ENCODE measurements at places on chromosomes 1 and 21. TPM values are rescaled to one million over a fixed set of nuclear protein-coding genes. Genes with fewer than 3 reads are reported as not detected.

REN gene
- under 0.01 TPM for total RNA-seq

DMBX1 gene
- total RNA-seq, result not detected

OR2L5 gene
- total RNA-seq, result not detected

KLF17 gene
- not detected for total RNA-seq

TNFSF4 gene
- total RNA-seq, result 1.4 TPM

SGIP1 gene
- total RNA-seq, result not detected

OR2T11 gene
- not detected for total RNA-seq

OLIG2 gene
- total RNA-seq, result not detected

RIPK4 gene
- total RNA-seq, result 28.0 TPM

ACOT11 gene
- total RNA-seq, result 12.6 TPM

LINGO4 gene
- not detected for total RNA-seq

CHODL gene
- under 0.01 TPM for total RNA-seq

CFHR2 gene
- total RNA-seq, result not detected

C1orf50 gene
- 4.4 TPM for total RNA-seq

ARMH1 gene
- 0.57 TPM for total RNA-seq

PROK1 gene
- not detected for total RNA-seq

RGS7 gene
- total RNA-seq, result not detected

COL8A2 gene
- total RNA-seq, result 1.5 TPM

LCE1D gene
- total RNA-seq, result not detected

CLCA1 gene
- total RNA-seq, result not detected

NUAK2 gene
- 12.0 TPM for total RNA-seq

UBL4B gene
- total RNA-seq, result not detected

KDF1 gene
- total RNA-seq, result 20.2 TPM

ALX3 gene
- total RNA-seq, result not detected

RAD54L gene
- 0.28 TPM for total RNA-seq

OR14C36 gene
- not detected for total RNA-seq

RIPPLY3 gene
- under 0.01 TPM for total RNA-seq

LRRN2 gene
- total RNA-seq, result not detected

TOR3A gene
- total RNA-seq, result 33.5 TPM

AIRE gene
- total RNA-seq, result not detected

C1orf53 gene
- total RNA-seq, result 1.4 TPM

TRAPPC10 gene
- total RNA-seq, result 19.8 TPM

MANEAL gene
- 1.6 TPM for total RNA-seq

GJA8 gene
- not detected for total RNA-seq

STX12 gene
- 39.0 TPM for total RNA-seq

PCSK9 gene
- total RNA-seq, result 37.3 TPM

GJC2 gene
- total RNA-seq, result 1.4 TPM

GUK1 gene
- 265 TPM for total RNA-seq

PARS2 gene
- 5.5 TPM for total RNA-seq

CALML6 gene
- total RNA-seq, result 0.93 TPM

IQGAP3 gene
- total RNA-seq, result 0.07 TPM

LCE2C gene
- total RNA-seq, result not detected

P3R3URF gene
- not detected for total RNA-seq

HDAC1 gene
- total RNA-seq, result 64.3 TPM

SCCPDH gene
- total RNA-seq, result 3.4 TPM

TRIM46 gene
- 1.3 TPM for total RNA-seq

RIMS3 gene
- total RNA-seq, result 2.7 TPM

TMEM82 gene
- total RNA-seq, result not detected
